SJSA1 (cell line): ENCODE measurements at places on chromosomes 16 and 17. TPM values are rescaled to one million over a fixed set of nuclear protein-coding genes. Genes with fewer than 3 reads are reported as not detected.

DNA sequence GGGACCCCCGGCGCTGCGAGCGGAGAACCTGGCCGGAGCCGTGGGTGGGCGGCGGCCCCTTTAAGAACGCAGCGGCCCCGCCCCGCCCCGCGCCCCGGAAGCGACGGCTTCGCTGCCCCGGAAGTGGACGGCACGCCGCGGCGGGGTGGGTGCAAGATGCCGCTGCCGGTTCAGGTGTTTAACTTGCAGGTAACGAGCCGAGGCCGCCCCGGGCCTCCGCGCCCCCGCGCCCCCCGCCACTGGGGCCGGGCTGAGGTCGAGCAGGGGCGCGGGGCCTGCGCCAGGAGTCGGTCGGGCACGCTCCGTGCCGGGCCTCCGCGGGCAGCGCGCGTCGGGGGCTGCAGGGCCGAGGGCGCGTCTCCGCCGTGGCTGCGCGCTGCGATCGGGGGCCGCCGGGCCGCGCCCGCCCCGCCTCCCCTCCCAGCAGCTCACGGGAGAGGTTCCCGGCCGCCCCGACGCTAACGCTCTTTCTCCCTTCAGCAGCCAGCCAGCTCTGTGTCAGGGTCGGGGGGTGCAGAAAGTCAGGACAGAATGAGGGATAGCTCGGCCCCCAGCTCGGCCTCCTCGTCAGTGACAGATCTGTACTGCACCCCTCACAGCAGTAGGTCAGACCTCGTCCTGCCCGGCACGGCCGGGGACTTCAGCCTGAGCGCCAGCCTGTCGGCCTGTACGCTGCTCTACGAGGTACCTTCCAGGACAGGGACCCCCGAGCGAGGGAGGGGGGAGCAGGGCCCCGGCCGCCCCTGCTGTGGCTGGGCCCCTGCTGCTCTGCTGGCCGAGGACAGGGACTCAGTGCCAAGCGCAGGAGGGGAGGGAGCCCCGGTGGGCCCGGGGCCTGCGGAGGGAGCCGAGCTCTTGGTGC is at the start of the genes GPS1 and RFNG:
Gene GPS1, plus strand, starts transcription at position 123 of the 862 bp plus-strand sequence. Its CDS starts 34 bp downstream, at position 157.
Gene RFNG, minus strand, starts transcription at position 36 of the 862 bp plus-strand sequence. CDS start 45 bp downstream, outside the sequence.
- H3K27me3 ChIP-seq: no peaks in the 10 kb centered on the region
- H3K4me3 ChIP-seq: peak within 1 kb of the TSS; percentile 100
- no peak within 1 kb of the TSS for H3K27ac ChIP-seq
- DNase-seq: no peak
- peaks cover 87% of the 10 kb centered on the region for H3K36me3 ChIP-seq
- peaks cover 28% of the 10 kb centered on the region for H3K4me1 ChIP-seq

DNA sequence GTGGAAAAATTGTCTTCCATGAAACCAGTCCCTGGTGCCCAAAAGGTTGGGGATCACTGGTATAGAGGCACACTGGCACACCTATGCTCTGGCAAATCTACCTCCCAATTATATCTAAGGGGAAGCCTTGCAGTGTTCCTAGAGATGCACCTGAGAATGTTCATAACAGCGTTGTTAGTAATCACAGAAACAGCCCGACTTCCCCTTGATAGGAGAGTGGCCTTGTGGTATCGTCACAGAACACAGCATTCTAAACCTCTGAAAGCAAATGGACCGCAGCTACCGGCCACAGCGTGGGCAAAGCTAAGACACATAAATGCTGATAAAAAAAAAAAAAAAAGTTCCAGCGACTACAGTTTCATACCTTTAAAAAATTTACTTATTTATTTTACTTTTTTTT is 39.1 kb upstream of the ADGRG1 start:
- H3K27me3 ChIP-seq: peaks cover 7% of the 10 kb centered on the region
- no peak overlapping the region for H3K4me3 ChIP-seq
- H3K36me3 ChIP-seq: no peaks in the 10 kb centered on the region
- DNase-seq: no peak
- H3K27ac ChIP-seq: no peak overlapping the region
- H3K4me1 ChIP-seq: peaks cover 16% of the 10 kb centered on the region

HBZ gene
- total RNA-seq: not detected in 2 replicates

KRTAP16-1 gene
- total RNA-seq: not detected in 2 replicates
